ENCODE measurements at places on chromosomes 6 and 20. TPM values are rescaled to one million over a fixed set of nuclear protein-coding genes. Genes with fewer than 3 reads are reported as not detected.

TREM1 gene
- total RNA-seq: not detected

STXBP5 gene
- total RNA-seq: 13.3 TPM

SMLR1 gene
- total RNA-seq: not detected

MYLK2 gene
- 18.5 TPM for total RNA-seq

GSTA3 gene
- not detected for total RNA-seq

TAF4 gene
- 1.3 TPM for total RNA-seq

ZNF334 gene
- total RNA-seq: 0.40 TPM

PTCHD4 gene
- 5.0 TPM for total RNA-seq

F13A1 gene
- not detected for total RNA-seq
